NCI-H1694 treated with DMSO at 0.1 percent for 48 hours (cell line): ENCODE measurements at places on chromosomes 7 and 10.

DNA sequence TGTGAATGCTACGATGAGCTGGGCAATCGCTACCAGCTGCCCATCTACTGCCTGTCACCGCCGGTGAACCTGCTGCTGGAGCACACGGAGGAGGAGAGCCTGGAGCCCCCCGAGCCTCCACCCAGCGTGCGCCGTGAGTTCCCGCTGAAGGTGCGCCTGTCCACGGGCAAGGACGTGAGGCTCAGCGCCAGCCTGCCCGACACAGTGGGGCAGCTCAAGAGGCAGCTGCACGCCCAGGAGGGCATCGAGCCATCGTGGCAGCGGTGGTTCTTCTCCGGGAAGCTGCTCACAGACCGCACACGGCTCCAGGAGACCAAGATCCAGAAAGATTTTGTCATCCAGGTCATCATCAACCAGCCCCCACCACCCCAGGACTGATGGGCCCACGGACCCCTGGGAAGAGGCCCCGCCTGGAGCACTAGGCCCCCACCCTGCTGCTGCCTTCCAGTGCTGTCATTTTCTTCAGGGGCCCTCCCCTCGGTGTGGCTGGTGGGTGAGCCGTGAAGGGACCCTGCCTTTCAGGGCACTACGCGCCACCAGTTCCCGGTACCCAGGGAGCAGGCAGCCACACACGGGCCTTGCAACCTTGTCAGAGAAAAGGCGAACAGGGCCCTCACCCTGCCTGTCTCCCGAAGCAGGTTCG, 2.3 kb upstream of the ANKRD2 start:
- no peak for DNase-seq

GRCh38 chr7:28813243-28813962, 144.7 kb downstream of the TRIL start:
- DNase-seq: peak; percentile 71

DNA sequence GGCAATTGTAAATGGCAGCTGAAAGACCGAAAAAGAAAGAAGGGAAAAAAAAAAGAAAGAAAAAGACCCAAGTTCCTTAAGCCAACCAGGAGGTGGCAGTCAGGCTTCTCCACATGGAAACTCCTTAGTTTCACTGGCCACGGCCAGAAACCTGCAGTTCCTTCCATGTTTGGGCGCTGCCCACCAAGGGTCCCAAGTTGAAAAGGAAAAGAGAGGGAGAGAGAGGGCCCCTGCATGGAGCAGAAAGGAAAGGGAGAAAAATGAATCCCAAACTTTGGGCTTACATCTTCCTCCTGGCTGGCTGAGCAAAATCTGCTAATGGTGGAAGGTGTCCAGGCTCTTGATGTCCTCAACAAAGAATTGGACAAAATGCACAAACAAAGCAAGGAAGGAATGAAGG, 31.8 kb upstream of the ABCA13 start:
- DNase-seq: no peak

DNA sequence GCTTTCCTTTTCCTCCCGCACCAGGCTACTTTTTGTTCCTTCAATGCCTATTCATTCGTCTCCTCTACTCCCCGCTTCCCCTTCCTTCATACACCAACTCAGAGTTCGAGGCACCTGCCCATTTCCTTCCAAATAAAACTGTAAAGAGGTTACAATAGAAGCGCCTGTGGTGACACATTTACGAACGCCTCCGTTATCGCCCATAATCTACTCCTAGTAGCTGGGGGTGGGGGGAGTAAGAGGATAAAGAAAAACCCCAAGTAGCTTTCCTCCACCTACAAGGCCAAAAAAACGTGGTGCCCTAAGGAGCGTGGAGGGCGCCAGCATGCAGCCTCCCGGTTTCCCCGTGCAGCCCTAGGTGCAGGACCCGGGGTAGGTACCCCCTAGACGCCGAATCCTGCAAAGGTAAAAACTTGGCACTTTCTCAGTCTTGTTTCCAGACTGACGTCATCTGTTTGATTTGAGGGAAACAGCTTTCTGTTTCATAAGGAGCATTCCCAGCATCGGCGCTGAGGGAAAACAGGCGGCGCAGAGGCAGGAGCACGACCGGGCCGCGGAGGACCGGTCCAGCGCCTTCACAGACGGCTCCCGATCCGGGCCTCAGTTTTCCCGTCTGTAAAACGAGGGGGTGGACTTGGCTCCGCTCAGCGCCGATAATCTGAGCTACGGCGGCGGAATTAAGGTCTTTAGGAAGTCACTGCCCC, 922 bp downstream of the PPA1 start:
- DNase-seq: no peak

- DNase-seq: no peak
Observed at GRCh38 chr7:54546081-54546985, 4.2 kb downstream of the VSTM2A start.

DNA sequence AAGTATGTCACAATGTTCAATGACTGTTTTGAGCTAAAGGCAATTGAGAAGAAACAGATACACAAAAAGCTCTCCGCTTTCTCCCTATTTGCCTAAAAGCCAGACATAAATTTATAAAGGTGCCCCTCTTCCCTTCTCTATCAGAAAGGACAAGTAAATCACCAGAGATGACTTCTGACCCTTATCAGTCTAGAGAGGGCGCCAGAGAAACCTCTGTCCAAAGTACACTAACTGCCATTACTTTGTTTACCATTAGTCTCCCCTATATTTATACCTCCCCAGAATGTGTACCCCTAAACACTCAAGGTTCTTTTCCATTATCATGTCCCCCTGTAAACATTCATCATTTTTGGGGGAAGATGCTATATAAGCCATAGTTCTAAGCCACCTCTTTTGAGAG, 49.3 kb downstream of the TPK1 start:
- DNase-seq: no peak
